Activated CD4-positive, alpha-beta T cell treated with anti-CD3 and anti-CD28 coated beads for 1 hour (primary cell): ENCODE measurements at places on chromosomes 2 and 18.

DNA sequence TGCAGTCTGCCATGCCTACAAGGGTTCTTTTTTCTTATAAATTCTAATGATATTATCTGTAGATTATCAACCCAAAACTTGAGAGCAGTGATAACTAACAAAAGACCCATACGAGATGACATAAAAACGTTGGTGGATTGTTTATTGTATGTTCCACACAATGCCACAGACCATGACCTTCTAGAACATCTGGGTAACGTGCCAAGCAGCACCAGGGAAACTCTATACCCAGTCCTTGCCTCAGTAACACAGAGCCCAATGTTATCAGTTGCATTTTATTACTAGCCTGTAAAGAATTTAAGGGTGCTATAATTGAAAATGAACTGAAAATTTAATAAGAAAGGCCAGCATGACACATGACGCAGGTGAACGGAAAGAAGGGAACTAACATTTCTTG, 99.1 kb upstream of the UGP2 start:
- DNase-seq, result no peak

DNA sequence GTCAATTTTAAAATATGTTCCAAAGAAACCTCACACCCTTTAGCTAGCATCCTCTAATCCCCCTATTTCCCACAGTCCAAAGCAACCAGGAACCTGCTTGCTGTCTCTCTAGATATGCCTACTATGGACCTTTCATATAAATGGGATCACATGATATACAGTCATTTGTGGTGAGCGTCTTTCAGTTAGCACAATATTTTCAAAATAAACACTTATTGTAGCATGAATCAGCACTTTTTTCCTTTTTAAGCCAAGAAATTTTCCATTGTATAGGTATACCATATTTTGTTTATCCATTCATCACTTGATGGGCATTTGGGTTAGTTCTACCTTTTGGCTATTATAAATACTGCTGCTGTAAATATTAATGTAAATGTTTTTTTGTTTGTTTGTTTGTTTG, 223.0 kb upstream of the DOK6 start:
- no peak for DNase-seq

DNA sequence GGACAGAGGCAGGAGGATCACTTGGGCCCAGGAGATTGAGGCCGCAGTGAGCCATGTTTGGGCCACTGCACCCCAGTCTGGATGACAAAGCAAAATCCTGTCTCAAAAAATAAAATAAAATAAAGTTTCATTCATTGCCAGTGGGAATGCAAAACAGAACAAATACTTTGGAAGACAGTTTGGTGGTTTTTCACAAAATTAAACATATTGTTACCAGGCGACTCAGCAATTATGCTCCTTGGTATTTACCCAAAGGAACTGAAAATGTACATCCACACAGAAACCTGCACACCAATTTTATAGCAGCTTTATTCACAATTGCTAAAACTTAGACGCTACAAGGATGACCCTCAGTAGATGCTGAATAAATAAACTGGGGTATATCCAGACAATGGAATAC, 35.8 kb downstream of the FOSL2 start:
- DNase-seq, result no peak

DNA sequence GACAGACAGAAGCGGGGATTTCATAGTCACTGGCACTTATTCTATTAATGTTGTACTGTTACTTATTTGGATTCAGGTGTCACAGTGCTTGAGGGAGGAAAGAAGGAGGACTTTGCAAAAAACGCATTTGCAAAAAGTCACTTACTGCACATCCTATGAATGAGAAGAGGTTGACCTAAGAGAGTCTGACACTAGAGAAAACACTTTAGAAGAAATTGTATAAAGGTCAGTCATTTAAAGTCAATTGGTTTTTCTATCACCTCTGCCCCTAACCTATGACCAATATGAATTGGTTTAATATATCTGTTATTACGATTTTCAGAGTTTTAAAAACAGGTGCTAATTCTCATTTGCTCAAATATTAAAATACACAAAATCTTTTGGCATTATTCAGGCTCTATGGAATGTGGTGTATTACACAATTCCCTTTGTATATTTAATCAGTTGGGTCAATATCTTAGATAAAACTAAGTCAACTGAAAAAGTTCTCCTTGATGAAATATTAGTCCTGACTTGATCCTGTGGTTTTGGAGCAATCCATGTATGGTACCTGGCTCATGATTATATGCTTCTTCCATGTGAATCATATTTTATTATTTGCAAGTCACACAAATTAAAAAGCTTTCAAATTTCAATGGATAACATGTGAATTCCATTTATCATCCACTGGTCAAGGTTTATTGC, 157.4 kb downstream of the CDH2 start:
- no peak for DNase-seq

DNA sequence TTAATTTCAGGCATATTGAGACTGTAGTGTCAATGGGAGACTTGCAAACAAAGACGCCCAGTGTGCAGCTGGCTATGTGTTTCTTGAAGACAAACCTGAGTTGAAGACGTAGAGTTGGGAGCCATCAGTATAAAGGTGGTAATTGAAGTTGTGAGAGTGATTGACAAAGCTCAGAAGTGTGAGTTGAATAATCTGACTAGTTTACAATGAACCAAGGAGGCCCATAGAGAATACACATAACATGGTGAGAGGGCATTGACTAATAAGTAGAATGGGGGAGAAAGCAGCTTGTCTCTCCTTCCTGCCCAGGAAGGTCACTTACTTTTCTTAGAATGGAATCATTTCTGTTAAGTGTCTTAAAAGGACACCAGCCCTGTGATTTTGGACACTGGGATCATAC, 14.1 kb downstream of the SP110 start:
- no peak for DNase-seq

DNA sequence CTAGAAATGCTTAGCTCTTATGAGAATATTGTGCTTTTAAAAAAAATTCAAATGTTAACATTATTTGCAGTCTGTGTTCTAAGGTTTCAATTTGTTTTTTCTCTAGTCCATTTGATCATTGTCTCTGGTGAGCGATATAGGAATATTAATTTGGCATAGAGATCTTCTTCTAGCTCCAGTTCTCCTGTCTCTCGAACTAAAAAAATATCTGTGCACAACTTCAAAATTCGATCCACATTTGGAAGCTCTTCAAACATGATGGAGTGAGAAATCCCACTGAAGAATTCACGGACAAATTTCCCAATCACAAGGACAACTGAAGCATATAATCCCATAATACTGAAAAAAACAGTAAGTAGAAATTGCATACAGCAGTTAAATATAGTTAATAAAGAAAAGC, 145.6 kb downstream of the NAPG start:
- DNase-seq, result no peak

DNA sequence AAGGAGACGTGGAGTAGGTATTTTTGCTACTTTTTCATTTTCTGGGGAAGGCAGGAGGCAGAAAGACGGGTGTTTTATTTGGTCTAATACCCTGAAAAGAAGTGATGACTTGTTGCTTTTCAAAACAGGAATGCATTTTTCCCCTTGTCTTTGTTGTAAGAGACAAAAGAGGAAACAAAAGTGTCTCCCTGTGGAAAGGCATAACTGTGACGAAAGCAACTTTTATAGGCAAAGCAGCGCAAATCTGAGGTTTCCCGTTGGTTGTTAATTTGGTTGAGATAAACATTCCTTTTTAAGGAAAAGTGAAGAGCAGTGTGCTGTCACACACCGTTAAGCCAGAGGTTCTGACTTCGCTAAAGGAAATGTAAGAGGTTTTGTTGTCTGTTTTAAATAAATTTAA, 3.4 kb downstream of the FZD7 start:
- DNase-seq, result no peak

DNA sequence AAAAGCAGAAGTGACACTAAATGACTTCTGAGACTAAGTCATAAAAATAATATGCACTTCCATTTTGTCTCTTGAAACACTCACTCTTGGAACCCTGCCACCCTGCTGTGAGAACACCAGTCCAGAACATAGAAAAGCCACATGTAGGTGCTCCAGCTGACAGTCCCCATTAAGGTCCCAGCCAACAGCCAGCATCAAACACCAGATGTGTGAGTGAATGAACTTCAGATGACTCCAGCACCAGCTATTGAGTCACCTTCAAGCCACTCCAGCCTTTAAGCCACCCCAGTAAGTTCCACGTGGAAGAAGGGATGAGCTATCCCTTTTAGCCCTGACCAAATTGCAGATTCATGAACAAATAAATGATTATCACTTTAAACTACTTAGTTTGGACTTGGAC, 31.5 kb upstream of the LGALSL start:
- no peak for DNase-seq

DNA sequence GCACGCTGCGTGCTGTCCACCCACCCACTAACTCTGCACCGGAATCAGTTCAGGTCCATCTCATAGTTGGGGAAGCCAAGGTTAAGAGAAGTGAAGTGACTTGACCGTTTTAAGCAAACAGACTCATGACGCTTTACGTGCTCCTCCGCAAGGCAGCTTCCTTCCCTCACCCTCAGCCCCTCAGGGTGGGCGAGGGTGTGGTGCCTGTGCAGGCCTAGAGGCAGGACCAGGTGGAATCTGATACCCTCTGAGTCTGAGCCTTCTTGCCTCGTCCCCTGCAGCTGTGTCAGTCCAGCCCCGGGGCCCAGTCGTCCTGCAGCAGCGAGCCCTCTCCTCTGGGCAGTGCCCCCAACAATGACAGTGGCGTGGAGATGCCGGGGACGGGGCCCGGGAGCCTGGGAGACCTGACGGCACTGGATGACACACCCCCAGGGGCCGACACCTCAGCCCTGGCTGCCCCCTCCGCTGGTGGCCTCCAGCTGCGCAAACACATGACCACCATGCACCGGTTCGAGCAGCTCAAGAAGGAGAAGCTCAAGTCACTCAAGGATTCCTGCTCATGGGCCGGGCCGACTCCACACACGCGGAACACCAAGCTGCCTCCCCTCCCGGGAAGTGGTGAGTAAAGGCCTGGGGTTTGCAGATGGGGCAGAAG, 250.5 kb downstream of the GLI2 start:
- no peak for DNase-seq

DNA sequence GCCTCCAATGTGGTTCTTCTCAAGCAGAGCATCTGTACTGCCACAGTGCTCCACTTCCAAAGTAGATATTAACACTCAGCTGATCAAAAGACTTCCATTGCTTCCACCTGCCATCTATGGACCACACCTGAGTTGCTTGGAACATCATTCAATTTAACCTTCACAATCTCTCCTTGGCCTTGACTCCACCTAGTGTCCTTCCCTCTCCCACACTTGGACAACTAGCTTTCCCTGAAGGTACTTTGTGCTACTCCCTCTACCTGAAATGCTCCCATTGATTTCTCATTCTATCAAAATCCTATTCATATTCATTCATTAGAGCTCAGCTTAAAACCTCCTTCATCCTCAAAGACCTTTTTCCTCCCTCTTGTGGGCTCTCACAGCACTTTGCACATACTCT, 48.7 kb downstream of the SOWAHC start:
- DNase-seq, result no peak

DNA sequence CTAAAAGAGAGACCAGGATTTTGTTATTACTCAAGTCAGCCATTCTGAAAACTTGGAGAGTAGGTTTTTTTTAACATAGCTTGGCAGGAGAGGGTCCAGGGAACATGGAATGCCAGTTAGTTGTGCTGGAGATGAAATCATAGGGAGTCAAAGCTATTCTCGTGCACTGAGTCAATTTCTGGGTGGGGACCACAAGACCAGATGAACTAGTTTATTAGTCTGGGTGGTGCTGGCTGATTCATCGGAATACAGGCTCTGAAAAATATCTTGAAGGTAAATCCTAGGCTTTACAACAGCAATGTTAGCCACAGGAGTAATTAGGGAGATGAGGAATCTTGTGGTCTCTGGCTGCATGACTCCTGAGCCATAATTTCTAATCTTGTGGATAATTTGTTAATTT, 921.4 kb downstream of the TRIB2 start:
- no peak for DNase-seq

- no peak for DNase-seq
These were observed 91.1 kb downstream of the TPO start for GRCh38 chr2:1504311-1504750.

DNA sequence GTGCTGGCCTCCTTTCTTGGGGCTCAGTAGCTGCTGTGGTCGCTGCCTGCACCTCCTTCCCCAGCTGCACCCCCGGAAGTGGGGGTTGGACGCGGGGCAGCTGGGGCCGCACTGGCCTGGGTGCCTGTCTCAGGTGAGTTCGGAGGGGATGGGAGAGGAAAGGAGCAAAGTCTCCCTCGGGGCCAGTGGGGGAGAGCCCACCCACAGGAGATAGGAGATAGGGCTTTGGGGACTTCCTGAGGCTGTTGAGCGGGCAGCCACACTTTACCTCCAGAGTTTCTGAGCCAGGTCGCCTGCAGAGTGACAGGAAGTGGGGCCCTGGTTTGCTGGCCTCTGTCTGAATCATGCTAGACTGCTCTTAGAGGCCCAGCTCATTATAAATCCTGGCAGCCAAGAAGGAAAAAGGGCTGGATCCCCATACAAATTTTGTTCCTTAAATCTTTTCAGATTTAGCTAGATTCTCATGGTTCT, 8.1 kb downstream of the MBP start:
- DNase-seq, result no peak

DNA sequence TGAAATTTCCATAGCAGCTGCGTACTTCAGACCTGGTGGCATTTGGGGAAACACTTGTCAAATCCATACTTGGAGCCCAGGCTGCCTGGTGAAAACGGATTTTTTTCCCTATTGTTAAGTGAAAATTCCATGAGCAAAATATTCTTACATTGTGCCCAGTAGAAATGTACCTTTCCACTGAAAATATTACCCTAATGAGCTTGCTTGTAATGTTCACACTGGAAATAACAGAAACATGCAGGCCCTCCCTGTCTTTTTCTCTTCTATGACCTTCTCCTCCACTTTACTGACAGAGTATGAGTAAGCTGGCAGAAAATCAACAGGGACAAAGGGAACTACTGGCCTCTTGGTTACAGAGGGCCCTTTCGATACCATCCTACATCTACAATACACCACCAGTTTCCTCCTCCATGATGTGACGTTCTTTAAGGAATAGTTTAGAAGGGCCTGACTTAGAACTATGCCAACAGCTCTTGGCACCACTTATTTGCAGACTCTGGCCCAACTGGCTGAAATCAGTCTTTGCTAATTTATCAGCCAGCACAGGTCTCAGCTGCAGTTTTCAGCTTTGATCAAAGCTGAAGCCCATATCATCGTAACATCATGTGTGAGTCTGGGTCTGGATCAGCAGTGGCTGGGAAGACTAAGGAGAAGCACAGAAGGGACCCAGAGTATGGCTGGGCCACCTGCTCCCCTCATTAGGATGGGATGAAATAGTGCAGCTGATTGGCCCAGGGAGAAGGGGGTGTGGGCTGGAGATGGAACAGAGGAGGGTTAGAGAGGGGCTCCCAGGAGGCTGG, 272.2 kb upstream of the ID2 start:
- no peak for DNase-seq

DNA sequence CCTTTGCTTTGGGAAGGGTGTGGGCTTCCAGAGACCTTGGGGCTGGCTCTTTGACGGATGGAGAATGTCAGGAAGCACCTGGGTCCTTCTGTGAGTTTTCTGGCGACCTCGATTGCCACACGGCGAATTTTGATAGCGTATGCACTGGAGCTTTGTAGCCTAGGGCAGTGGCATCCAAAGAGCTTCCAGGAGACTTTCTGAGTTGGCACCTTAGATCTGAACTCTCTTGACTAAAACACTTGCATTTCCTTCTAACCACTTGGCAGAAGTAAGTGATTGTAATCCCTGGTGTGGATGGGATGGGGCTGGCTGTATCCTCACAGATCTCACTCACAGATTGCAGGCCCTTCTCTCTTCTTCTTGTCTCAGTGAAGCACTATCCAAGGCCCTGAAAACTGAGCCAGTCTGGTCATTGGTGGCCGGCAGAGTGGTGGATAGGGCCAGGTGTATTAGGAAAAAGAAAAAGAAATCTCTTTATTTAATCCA, 7.8 kb downstream of the RNF144A start:
- no peak for DNase-seq

GRCh38 chr2:195533771-195534642, 123.0 kb upstream of the SLC39A10 start:
- DNase-seq, result peak; percentile 50
